ENCODE measurements at places on chromosomes 13 and 19.

DNA sequence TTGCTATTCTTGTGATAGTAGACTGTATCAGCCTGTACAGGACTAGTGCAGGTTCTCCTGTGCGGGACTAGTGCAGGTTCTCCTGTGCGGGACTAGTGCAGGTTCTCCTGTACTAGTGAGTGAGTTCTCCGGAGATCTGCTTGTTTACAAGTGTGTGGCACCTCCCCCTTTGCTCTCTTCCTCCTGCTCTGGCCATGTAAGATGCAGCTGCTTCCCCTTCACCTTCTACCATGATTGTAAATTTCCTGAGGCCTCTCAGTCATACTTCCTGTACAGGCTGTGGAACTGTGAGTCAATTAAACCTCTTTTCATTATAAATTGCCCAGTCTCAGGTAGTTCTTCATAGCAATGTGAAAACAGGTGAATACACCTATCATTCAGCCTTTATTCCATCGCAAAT lies 289.6 kb downstream of the TEX29 start:
- DNase-seq, result no peak

- no peak for DNase-seq
Observed at GRCh38 chr19:48556163-48556562, 4.2 kb downstream of the SULT2B1 start.

- no peak for DNase-seq
Observed at GRCh38 chr13:20175907-20176652, 15.2 kb upstream of the GJA3 start.

DNA sequence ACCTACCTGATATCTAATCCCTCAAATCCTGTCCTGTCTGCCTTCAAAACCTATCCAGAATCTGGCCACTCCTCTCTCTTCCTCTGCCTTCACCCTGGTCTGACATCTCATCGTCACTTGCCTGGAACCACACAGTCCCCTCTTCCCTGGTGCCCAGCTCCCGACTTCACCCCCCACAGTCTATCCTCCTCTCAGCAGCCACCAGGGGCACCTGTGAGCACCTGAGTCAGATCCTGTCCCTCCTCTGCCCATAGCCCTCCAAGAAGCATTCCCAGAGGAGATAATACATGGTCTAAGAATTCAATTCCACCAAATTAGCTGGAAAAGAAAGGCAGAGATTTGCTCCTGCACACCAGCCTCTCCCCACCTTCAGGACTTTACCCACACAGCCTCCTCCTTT lies 48.9 kb downstream of the ZNRF4 start:
- DNase-seq, result no peak

- DNase-seq, result no peak
Observed at GRCh38 chr19:32914879-32915660, 45.5 kb upstream of the SLC7A9 start.

- no peak for DNase-seq
Observed at GRCh38 chr13:33202644-33203169, 82.8 kb downstream of the STARD13 start.

GRCh38 chr19:10110076-10110971 lies 1.2 kb upstream of the P2RY11 start:
- no peak for DNase-seq

Measured in anterior cingulate cortex (tissue), 58 donors.